Forelimb muscle (tissue), 1 donor: ENCODE measurements at places on chromosomes 13 and 19. TPM values are rescaled to one million over a fixed set of nuclear protein-coding genes. Genes with fewer than 3 reads are reported as not detected.

FFAR1 gene
- polyA plus RNA-seq, result not detected

C19orf81 gene
- 3.8 TPM for polyA plus RNA-seq

DNA sequence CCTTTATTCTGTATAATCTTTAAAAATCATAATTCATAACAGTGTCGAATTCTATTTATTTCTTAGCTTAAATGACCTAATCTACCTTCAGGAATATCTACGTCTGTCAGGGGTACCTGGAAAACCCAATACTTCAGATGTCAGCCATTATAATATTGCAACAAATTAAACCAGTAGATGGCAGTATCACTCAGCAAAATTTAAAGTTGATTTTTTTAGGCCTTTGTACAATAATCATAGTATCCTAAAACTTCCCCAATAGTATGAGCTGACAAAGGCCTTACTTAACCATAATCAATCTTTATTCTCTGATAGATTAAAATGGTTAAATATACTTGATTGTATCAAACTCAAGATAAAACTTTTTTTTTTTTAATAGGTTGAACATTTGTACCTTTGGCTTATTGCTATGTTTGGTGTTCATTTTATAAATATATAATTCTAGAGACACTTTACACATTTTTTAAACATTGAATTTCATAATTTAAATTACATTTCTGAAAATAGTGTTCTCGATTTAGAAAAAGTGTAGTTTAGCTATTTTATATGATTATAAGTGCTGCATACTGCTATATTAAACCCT is 830.2 kb upstream of the SPRY2 start:
- peak; percentile 11 for DNase-seq

DNA sequence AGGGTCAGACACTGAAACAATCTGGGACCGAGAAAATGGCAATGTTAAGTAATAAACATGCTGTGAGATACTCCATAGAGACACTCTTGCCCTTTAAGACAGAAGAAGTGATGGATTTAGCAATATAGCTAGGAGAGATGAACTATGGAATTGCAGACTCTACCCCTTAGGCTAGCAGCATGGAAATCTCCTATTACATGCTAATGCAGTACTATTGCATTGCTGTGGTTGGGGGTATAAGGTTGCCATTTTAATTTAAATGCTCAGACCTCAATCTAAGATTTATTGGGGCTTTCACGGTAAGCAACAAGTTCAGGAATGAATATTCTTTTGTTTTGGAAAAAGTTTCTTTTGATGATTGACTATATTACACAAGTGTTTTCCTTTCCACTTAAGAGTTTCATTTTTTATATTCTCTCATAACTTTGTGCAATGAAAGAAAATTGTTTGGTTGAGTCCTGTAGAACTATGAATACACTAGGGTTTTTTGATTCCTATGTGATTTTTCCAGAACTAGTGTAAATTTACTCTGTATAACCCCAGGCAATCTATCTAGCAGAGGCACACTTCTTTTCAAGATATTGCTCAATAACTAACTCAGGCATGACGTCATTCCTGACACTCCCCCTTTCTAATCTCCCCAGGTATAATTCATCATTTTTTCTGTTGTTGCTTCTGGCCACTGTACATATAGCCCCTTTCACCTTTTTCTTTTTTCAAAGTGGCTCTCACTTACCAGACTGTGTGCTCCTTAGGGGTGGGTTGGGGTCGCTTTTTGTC is 394.7 kb upstream of the KLF12 start:
- no peak for DNase-seq

DNA sequence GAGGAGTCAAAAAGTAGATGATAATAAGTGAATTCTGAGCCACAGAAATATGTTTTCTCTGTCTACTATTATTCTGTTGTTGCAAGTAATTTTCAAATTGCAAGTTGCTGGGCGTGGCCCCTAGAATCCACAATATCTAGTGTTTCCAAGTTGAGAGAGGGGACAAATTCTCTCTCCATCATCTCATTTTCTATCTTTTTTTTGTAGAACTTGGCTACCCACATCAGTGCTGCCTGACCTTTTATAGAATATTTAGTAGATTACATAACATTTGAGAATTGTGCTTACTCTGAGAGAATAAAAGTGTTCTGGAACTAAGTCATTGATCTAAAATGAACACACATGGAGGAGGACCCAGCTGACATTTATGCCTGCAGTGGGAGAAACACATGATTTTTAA is 110.9 kb upstream of the CSNK1A1L start:
- DNase-seq, result peak; percentile 89

GRCh38 chr19:1154731-1155351 is 19.2 kb downstream of the SBNO2 start:
- no peak for DNase-seq

- no peak for DNase-seq
Observed at GRCh38 chr13:20359335-20359734, 127.2 kb upstream of the GJB6 start.

KHSRP gene
- polyA plus RNA-seq, result 174 TPM

GRCh38 chr19:19319732-19320360 is 463 bp downstream of the SUGP1 start:
- DNase-seq, result no peak

DNA sequence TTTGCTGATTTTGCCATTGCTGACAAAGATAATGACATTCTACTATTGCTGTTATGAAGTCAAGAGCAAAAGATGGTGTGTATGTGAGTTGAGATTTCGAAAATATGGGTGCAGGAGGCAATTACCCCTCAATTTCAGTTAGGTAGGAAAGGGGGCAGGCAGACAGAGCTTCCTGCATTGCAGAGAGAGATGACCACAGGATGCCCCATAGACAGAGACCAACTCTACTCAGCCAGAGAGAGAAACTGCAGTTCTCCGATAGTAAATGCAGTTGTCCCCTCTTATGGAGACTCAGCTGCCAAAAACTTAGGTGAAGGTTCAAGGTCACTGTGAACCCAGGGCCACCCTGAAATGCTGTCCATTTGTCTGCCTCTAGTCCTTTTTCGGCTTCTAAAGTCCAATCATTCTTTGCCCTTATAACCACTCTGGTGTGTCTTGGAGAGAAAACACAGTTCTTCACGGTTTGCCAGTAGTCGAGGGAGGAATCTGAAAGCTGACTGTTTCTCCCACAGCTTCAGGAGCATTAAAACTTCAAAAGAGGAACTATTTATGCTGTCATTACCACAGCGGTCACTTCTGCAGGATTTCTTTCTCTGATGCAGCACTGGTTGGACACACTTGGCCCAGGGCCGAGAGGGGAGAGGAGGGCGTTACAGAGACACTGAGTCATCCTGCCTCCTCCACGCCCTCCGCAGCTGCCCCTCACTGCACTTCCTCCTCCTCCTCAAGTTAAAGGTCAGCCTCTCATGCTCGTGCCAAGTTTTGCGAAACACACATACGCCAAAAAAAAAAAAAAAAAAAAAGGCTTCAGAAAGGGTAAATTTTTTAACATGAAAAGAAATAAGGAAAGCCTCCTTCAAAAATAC is 264.3 kb downstream of the FOXO1 start:
- peak; percentile 60 for DNase-seq

- DNase-seq, result no peak
Observed at GRCh38 chr19:19110410-19111135, 27.7 kb downstream of the TMEM161A start.
